ENCODE measurements at places on chromosomes 5 and 9. TPM values are rescaled to one million over a fixed set of nuclear protein-coding genes. Genes with fewer than 3 reads are reported as not detected.
A peak's percentile ranks its signal among the peaks of the same experiment; 100 is the strongest.

The PCDHA7 gene
- not detected for total RNA-seq

DNA sequence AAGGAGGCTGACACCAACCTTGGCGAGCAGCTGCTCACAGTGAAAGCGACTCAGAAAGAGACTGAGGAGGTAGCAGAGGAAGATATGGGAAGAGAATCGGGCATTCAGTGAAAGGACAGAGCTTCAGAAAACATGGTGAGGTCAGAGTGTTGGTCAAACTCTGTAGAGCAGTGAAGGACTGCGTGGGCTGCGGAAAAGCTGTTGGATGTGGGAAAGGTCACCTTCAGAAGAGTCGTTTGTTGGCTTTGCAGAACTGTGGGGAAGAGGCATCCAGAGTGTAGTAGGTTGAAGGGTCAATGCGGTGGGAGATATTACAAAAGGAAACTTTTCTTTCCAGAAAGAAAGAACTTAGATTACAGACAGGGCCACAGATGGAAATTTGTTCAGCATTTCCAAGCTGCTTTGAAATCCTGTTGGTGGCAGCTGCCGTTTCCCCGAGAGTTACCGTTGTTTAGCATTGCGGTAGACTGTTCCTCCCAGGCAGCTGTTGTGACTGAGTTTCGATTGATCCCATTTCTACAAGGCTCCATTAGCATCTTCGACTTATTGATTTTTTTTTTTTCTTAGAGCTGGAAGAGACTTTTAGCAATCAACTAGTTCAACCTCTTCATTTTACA lies 58.3 kb upstream of the AFAP1L1 start:
- DNase-seq: no peak

DNA sequence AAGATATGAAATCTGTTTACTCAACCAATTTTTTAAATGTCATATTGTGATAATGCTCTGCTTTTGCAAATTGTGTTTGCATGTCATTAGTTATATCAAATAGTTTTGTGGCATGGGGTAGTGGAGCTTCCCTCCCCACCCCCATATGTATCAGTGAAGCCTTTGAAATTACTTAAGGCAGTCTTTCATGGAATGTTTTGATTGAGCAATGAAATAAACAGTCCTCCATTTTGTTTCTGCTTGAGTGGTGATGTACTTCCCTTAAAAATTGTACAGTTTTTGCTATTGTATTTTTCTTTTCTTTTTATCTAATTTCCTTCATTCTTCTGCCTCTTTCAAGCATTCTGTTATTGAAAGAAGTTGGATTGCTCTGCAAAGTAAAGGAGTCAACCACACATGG lies 3.5 kb downstream of the SOWAHA start:
- no peak for DNase-seq

- no peak for DNase-seq
Measured at GRCh38 chr9:127142931-127143464, 20.6 kb upstream of the ANGPTL2 start.

DNA sequence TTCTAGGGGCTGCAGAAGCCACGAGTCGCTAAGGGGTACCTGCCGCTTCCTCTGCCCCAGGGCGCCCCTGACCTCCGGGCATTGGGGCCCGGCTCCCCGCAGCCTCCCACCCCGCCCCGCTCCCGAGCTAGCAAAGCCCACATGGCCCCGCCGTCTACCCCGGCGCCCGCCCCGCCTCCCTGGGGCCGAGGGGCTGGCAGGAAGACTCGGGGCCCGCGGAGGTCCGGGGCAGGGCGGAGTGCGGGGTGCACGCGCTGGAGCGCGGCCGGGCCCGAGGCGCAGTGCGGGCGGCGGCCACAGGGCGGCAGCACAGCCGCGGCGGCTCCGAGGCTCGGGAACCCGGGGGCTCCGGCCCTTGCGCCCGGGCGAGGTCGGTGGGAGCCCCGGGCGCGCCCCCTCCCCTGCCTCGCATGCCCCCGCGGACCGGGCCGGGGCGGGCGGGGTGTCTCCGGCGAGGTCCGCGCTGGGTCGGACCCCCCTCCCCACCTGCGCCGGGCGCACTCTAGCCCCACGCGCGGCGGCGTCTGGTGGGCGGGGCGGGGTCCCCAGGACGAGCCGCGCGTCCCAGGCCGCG lies 6.7 kb downstream of the NRARP start:
- no peak for DNase-seq

DNA sequence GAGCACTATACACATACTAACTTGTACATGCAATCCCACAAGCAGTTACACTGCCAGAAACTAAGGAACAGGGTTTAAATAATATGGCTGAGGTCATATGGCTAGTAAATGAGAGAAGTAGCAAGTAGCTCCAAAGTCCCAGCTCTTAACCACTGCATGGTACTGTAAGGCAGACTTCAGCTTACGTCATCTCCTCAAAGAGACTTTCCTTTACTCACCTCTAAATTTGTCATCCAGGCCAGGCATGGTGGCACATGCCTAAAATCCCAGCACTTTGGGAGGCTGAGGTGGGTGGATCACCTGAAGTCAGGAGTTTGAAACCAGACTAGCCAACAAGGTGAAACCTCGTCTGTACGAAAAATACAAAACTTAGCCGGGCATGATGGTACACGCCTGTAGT lies 20.4 kb upstream of the SELENOP start:
- no peak for DNase-seq

DNA sequence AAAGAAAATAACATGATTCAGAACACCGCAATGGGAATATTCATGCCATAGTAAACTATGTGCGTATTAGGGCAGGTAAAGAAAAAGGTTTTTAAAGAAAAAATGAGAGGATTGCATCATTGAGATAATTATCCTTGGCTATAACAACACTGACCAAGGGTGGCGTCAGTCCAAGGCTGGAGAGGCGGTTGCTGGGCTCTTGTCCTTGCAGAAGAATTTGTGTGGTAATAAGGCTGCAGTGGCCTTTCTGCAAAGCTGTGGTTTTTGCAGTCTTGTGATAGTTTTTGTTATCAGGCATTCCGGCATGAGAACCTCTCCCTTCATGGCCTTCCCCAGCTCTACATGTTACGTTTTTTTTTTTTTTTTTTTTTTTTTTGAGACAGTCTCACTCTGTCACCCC lies 14.0 kb downstream of the BOD1 start:
- peak; percentile 65 for DNase-seq

DNA sequence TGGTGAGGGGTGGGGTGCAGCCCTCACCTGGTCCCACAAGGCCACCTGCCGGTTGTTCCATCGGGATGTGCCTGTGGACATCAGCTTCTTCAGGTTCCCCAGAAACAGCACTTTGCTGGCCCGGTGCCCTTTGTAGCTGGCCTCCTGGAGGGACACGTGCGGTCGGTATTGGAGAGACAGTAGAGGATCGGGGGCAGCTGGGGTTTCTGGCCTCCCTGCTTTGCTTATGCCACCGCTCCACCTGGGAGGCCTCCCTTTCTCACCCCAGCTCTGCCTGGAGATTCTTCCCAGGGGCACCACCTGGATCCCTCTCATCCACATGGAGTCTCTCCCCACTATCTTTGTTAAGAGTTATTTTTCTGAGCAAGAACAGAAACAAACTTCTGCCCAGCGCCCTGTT lies 13.1 kb upstream of the TRIM14 start:
- no peak for DNase-seq

The SV2C gene
- not detected for total RNA-seq

The NOXA1 gene
- total RNA-seq: 1.7 TPM

The ACTBL2 gene
- not detected for total RNA-seq

- no peak for DNase-seq
Measured at GRCh38 chr9:108609897-108610253, 245.9 kb downstream of the ACTL7B start.

The CARTPT gene
- total RNA-seq: not detected

DNA sequence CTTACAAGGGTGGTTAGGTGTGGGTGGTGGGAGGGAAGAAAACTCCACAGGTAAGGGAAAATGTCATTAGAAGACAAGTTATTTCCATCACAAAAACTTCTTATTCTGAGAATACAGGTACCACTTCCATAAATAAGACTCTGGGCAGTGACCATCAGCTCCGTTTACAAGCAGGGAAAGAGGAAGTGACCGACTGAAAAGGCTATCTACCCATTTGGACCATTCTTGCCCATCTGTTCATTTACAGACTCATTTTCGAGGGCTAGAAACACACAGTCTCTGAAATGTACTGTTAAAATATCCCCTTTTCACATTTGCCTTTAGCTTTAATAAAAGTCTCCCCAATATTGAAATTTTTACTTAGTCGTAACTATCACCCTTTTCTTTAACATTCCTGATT lies 79.5 kb downstream of the TTC39B start:
- DNase-seq: no peak

GRCh38 chr5:103394676-103395075 lies 136.1 kb downstream of the MACIR start:
- no peak for DNase-seq

The KCNV2 gene
- total RNA-seq: not detected

DNA sequence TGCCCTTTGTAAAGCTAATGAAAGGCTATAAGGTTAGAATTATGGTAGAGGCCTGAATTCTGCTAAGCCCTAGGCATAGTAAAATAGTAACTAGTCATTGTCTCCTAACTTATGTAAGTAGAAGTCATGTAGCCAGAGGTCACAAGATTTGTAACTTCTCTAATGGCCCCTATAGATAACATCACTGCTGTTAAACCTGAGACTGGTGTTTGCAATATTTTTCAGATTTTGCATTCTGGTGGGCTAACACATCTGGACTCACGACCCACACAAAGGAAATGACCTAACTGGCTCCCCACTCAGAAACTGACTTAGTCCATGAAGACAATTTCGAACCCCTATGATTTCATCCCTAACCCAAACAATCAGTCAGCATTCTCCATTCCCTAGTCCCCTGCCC lies 37.2 kb upstream of the TTC39B start:
- no peak for DNase-seq

- DNase-seq: no peak
Measured at GRCh38 chr9:89432986-89433530, 64.9 kb downstream of the SEMA4D start.

DNA sequence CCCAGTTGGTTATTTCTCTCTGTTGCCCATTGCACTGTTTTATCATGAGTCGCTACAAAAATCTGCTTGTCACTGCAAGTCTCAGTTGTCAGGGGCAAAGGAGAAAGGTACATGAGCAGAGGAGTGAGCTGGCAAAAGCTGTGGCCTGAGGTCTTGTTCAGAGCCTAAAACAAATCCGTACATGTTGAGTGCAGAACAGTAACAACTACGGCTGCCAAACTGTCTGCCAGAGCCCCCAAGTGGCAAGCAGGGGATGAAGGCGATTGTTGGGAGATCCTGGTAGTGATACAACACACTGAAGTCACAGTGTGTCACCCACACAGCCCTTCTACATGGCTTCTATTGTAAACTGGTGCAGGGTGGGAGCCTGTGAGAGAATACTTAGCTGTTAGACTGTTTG lies 50.9 kb downstream of the BRINP1 start:
- DNase-seq: no peak

- no peak for DNase-seq
Measured at GRCh38 chr9:37622462-37622861, 28.3 kb upstream of the FRMPD1 start.

DNA sequence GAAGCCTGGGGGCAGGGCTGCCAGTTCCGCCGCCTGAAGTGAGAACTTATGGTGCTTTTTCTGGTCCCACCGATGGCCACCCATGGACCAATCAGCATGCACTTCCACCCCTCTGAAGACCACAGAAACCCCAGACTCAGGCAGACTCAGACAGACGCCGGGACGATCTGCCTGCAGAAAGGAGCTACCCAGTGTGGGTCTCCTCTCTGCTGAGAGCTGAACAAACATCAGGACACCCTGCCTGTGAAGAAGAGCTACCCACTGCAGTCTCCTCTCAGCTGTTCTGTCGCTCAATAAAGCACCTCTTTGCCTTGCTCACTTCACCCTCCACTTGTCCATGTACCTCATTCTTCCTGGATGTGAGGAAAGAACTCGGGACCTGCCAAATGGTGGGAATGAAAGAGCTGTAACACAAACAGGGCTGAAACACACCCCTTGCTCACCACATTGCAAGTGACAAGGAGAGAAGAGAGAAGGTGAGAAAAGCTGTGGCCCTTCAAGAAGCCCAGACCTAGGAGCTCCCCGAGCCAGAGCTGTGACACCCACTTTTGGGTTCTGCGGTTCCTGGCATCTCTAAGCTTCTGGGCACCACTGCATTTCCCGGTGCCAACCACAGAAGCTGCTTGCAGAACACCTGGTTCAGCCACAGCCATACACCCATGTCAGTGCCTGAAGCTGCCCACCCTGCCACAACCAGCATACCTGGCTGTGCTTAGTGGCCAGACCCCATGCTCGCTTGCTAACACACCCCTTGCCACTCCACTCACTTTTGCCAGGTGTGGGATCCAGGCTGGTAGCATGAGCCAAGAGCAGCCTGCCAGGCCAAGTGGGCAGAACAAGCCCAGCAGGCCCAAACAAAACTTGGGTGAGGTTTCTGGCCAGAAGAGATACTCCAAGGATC lies 114.3 kb upstream of the TSLP start:
- no peak for DNase-seq

The ANKRD34B gene
- not detected for total RNA-seq

The KCNT1 gene
- 3.9 TPM for total RNA-seq

DNA sequence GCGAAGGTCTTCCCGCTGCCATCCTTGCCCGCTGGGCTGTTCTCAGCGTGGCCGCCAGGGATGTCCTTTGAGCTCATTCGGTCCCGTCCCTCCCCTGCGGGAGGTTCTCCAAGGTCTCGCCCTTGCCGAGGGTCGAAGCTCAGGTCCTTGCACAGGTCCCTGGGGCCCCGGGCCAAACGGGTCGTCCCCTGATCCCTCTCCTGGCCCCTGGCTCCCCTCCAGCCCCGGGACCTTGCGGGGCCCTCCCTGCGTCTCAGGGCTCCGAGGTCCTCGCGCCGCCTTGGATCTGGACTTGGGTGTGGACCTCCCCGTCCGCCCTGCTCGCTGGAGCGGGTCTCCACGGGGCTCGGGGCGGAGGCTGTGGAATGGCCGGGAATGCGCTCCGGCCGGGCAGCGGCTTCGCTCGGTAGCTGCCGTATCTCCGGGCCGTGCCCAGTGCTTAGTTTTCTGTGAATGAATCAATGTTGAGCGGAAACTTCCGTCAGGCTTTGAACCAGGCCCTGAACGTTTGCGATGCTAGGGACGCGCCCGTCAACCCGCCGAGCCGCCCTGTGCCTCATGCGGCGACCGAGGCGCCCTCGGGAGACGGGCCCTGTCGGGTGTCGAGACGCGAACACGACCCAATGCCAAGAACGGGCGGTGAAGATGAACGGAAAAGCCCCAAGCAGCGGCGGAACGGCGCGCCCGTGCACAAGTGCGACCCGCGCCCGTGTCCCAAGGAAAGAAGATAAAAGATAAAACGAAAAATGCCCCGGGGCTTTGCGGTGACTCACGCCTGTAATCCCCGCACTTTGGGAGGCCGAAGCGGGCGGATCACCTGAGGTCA lies 780 bp downstream of the RNU6ATAC start:
- DNase-seq: peak; percentile 85

The C5orf46 gene
- total RNA-seq: 2.0 TPM

The NMRK1 gene
- total RNA-seq: 17.3 TPM

Measured in Right ventricle myocardium superior (tissue), 1 donor.